ENCODE measurements at places on chromosomes 1 and 21. TPM values are rescaled to one million over a fixed set of nuclear protein-coding genes. Genes with fewer than 3 reads are reported as not detected.

Gene MROH9
- polyA plus RNA-seq = 0.07 TPM

Gene AK4
- polyA plus RNA-seq = 11.1 TPM

Gene NHLH1
- polyA plus RNA-seq = 0.49 TPM

Gene ANKRD65
- polyA plus RNA-seq = 14.7 TPM

Gene FCER1G
- 16.3 TPM for polyA plus RNA-seq

Gene DHRS3
- polyA plus RNA-seq = 16.4 TPM

Gene ITGB2
- 11.3 TPM for polyA plus RNA-seq

Gene BRDT
- not detected for polyA plus RNA-seq

Gene SHISAL2A
- 3.6 TPM for polyA plus RNA-seq

Gene PRAMEF12
- polyA plus RNA-seq = not detected

Gene KRTAP13-2
- polyA plus RNA-seq = not detected

- DNase-seq = no peak
Measured at GRCh38 chr1:49824261-49824660, 199.5 kb downstream of the AGBL4 start.

DNA sequence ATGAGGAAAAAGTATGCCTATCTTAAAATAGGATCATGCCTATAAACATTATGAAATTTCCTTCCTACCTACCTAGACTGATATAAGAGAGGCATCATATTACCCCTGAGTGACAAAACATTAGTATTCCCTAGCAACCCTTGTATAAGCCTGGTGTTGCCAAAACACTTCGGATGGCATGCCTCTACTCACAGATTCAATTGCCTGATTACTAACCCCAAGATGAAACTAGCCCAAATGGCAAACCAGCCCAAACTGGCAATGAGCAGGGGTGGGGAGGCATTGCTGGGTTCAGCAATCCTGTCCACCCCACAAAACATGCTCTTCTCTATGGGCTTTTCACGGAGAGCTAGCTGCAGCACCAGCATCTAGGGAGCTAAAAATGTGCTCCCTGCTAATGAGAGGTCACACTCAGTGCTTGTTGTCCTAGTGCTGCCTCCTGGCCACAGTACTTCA, 13.9 kb downstream of the PALMD start:
- DNase-seq = no peak

DNA sequence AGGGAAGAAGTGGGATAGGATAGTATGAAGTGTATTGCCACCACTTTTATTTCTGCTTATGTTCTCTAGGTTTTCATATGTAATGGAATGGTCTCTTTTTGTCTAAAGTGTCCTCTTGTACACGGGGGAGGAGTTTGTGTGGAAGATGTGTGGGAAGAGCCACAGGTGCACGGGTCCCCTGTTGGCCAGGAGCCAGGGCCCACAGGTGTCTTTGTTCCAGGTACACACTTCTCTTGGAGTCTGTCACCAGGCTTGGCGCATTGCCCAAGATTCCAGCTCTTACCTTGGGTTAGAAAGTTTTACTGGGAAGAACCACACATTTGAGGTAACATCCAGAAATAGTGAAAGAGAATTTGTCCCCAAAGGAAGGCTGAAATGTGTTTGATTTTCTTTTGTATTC, 10.5 kb downstream of the TENT5C start:
- no peak for DNase-seq

GRCh38 chr21:36966821-36967768, 626 bp upstream of the HLCS start:
- no peak for DNase-seq

DNA sequence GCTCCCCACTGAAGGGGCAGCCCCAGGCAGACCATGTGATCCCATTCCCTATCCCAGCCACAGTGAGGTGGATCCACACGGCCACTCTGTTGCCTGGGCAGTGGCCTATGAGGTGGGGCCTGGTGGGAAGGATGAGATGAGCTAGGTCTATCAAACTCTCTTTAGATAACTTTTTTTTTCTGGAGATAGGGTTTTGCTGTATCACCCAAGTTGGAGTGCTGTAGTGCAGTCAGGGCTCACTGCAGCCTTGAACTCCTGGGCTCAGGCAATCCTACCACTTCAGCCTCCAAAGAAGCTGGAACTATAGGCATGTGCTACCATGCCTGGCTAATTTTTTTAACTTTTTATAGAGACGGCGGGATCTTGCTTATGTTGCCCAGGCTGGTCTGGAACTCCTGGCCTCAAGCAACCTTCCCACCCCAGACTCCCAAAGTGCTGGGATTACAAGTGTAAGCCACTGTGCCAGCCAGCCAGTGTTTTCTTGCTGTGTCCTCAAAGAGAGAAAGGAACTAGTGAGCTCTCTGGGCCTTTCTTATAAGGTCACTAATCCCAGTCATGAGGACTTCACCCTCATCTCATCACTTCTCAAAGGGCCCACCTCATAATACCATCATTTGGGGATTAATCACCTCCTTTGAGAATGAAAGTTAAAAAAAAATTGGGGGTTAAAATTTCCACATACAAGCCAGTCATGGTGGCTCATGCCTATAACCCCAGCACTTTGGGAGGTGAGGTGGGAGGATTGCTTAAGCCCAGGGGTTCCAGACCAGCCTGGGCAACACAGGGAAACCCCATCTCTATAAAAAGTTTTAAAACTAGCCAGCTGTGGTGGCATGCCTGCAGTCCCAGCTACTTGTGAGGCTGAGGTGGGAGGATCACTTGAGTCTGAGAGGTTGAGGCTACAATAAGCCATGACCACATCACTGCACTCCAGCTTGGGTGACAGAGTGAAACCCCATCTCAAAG, 36.6 kb downstream of the H3-3A start:
- DNase-seq = no peak

- no peak for DNase-seq
Measured at GRCh38 chr1:935751-936231, 12.1 kb downstream of the SAMD11 start.

DNA sequence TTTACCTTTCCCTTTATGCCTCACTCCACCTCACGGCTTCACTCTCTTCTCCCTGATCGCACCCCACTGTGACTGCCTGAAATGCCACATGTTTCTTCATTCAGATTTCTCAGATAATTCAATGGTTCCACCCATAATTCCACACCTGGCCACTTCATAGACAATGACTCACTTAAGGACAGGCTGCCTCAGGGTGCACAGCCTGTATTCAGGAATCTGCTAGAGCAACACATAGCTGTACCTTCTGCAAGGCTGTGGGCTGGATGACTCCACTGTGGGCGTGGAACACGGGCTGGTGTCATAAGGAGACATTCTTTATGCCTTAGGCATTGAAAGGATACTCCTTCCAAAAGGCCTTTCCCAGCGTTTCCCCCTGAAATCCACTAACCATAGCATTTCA, 36.1 kb downstream of the L1TD1 start:
- no peak for DNase-seq

DNA sequence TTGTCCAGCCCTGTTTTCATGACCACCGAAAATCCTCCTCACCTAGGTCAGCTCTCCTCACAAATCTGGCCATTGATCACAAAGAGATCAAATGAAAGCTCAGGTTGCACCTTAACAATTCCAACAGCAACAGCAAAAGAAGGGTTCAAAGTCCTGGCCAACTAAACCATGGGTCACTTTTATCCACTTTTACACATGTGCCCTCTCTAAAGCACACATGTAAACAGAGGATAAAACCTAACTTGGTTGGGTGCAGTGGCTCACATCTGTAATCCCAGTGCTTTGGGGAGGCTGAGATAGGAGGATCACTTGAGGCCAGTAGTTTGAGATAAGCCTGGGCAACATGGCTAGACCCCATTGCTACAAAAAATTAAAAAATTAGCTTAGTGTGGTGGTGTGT, 3.9 kb upstream of the RBM15 start:
- no peak for DNase-seq

- DNase-seq = no peak
Measured at GRCh38 chr1:84598418-84598817, 24.2 kb upstream of the CTBS start.

DNA sequence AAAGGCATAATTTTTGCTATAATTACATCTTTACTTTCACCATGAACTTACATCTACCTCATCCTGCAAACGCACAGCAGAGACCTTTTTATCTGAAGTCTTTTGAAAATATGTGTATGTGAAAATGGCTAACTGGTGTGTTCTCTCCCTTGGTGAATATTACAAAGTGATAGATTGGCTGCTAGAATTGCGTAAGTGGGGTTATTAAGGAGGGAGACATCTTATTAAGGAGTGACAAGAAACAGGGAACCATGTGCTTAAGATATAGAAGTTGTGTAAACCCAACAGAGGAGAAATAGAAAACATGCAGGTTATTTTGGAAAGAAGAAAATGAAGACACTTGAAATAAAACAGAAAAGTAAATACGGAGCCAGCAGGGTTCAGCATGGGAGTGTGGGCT, 7.8 kb downstream of the KCNJ15 start:
- DNase-seq = no peak

- DNase-seq = no peak
Measured at GRCh38 chr1:76379506-76379905, 305.0 kb downstream of the ST6GALNAC3 start.

DNA sequence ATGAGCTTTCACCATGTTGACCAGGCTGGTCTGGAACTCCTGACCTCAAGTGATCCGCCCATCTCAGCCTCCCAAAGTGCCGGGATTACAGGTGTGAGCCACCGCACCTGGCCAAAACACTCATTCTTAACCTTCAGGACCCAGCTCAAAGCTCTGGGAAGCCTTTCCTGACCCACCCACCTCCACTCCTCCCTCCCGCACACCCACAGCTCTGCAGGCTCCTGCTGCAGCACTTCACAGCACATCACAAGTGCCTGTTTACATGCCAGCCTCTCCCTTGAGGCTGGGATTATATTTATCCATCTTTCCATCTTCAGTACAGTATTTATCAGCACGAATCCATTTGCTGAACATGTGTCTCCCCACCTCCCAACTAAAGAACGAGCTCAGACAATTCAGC, 14.9 kb downstream of the SLC9A1 start:
- DNase-seq = no peak

DNA sequence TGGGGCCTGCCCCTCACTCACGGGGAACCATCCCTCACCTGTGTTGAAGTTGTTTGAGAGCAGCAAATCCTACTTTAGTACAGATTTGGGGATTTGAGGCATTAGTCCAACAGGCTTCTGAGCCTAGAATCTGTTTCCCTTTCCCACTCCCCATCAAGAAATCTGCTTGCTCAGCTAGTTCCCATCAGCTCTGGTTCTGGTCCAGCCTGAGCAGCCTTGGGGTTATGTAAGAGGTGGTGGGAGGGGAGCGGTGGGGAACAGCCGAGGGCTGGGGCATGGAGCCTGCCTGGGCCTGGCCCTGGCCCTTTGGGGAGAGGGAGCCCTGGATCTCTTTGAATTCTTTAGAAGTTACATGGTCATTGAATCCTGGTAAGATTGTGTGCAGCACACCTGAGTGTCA, 4.1 kb downstream of the GSTM5 start:
- no peak for DNase-seq

- no peak for DNase-seq
Measured at GRCh38 chr1:228687587-228687986, 47.7 kb upstream of the RHOU start.

- DNase-seq = no peak
Measured at GRCh38 chr1:17572264-17572985, 32.9 kb downstream of the ARHGEF10L start.

- no peak for DNase-seq
Measured at GRCh38 chr1:150068109-150068435, 496 bp downstream of the VPS45 start.

All from muscle of back (tissue), 13 donors.